ENCODE measurements at places on chromosomes 3 and 15.

DNA sequence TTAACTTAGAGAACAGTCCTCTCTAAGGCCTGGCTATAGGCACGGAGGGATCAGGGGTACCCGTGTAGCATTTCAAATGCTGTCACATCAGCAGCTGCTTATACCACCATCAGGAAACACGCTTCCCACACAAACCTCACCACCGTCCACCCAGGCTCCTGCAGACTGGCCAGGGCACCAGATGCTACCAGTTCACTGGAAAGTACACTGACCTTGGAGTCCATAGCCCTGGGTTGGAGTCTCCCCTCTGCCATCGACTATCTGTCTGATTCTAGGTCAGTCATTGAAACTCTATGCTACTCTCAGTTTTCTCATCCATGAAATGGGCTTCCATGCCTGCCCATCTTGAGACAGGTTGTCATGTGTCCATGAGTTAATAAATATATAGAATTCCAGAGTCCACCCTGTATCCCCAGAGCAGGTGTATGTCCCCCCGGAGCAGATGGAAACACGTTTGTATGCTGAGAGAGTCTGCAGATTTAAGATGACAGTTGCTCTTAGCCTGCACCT, 156.0 kb upstream of the SMAD3 start:
- DNase-seq: no peak

DNA sequence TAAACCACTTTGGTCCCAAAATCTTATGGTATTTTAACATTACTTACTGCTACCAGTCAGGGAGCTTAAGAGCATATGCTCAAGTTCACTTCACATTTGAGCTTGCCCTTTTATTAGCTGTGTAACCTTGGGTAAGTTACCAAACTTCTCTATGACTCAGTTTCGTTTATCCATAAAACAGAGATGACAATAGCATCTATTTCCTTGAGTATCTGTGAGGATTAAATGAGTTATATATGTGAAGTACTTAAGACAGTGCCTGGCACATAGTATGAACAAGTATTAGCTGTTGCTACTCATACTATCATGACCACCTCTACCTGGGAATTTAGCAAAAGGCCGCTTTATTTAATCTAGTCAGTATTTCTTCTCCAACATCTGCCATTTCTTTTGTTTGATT, 5.9 kb downstream of the ATOSA start:
- DNase-seq: no peak

- no peak for DNase-seq
These were observed 414.4 kb upstream of the ALCAM start for GRCh38 chr3:104952146-104952972.

DNA sequence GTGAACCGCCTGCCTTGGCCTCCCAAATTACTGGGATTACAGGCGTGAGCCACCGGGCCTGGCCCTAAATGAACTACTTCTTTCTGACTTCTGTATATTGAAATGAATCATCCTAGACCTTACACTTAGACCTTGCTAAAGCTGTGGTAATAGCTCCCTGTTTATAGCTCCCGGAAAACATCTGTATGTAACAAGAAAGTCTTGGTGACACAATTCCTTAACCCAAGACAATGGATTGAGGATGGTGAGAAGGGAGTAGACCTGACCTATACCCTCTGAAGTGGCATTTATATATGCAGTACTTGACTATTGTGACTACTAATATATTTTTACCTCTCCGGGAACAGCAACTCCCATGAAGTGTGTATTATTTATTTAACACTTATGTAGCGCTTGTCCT, 48.0 kb upstream of the TBL1XR1 start:
- DNase-seq: no peak

GRCh38 chr15:41809121-41809520, 18.8 kb upstream of the JMJD7 start:
- no peak for DNase-seq

DNA sequence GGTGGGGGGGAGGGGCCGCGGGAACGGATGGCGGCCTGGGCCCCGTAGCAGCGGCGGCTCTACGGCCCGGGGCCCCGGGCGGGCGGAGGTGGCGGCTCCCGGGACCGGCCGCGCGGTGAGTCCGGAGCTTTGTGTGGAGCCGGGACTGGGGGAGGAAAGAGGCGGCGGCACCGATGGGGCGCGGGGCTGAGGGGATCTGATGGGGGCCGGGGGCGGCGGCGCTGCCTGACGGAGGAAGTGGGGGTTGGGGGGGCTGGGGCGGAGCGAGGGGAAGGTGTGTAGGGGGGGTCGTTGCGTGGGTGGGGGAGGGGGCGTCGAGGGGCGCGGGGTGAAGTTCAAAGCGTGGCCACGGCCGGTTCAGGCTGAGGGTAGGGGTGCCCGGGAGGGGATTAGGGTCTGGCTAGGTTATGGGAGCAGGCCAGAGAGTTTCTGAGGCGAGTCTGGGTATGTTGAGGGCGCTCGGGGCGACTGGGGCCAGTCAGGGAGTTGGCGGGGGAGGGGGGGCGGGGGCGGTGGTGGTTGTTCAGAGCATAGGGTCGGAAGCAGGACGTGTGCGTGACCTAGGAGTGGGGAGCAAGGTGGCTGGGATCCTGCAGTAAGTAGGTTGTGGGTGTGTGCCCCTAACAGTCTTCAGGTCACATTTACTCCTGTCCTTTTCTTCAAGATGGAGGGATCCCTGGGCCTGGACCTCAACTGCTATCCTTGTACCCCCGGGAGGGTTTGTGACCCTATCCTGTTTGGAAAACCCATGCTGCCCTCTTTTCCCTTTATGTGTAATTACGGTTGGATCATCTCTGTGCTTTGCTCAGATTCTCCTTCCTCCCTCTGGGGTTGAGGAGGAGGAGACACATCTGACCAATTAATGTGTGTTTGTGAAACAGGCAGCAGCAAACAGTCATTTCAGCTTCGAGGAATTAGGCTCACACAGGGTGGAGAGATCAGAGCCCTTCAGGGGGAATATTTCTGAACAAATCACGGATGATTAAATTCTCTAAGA, 644 bp downstream of the ZNF609 start:
- DNase-seq: no peak

GRCh38 chr15:50138391-50138790, 19.4 kb upstream of the ATP8B4 start:
- DNase-seq: no peak

GRCh38 chr3:125137358-125138033, 75.1 kb downstream of the SLC12A8 start:
- DNase-seq: no peak

DNA sequence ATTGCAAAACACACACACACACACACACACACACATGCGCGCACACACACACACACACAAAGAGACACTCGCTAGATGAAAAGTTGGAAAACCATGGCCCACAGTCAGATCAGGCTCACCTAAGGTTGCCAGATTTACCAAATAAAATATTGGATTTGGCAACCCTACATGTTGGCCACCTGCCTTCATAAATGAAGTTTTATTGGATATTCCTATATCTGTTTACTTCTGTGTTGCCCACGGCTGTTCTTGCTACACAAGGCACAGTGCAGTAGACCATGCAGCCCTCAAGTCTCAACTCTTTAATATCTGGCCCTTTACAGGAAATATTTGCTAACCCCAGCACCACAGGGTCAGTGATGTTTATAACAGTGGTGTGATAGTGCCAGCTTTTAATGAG, 445.0 kb upstream of the PROK2 start:
- DNase-seq: no peak

- no peak for DNase-seq
These were observed 290.0 kb upstream of the THBS1 start for GRCh38 chr15:39290711-39291435.
